ACHN (cell line): ENCODE measurements at places on chromosomes 5 and 9.

GRCh38 chr5:125140855-125141254 is 394.4 kb upstream of the ZNF608 start:
- no peak for DNase-seq

DNA sequence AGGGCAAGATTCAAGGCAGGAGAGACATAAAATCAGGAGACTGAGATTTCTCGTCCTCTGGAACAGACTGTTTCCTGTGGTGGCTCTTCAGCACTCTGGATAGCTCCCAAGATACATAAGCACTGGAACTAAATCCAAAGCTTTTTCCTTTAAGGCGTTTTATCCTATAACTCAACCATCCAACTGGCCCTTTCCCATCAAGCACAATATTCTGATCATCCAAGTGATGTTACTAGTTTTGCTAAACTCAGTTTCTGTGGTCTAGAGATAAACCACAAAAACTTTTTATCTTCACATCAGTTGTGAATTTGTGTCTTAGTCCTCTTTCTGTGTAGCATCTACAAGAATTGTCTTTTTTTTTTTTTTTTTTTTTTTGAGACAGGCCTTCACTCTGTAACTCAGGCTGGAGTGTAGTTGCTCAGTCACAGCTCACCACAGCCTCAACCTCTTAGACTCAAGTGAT is 299.4 kb downstream of the COX7C start:
- DNase-seq = peak; percentile 34

GRCh38 chr9:128550770-128551656 is 1.4 kb upstream of the SPTAN1 start:
- DNase-seq = peak; percentile 5

DNA sequence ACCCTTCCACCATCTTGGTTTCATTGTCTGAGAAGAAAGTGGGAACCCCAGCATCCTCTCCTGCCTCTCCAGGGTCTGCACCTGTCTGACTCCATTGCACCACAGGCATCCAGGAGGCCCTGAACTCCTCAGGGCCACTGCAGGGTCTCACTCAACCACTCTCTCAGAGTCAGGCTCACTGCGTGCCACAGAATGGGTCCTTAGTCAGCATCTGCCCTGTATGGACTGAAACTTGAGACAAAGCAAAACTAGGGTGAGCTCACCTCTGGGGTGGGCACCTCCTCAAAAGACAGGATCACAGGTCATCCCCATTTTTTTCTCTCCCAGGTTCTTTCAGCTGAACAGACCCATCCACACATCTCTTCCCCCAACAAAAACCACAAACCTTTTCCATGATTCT is 59.2 kb upstream of the CPEB4 start:
- no peak for DNase-seq

DNA sequence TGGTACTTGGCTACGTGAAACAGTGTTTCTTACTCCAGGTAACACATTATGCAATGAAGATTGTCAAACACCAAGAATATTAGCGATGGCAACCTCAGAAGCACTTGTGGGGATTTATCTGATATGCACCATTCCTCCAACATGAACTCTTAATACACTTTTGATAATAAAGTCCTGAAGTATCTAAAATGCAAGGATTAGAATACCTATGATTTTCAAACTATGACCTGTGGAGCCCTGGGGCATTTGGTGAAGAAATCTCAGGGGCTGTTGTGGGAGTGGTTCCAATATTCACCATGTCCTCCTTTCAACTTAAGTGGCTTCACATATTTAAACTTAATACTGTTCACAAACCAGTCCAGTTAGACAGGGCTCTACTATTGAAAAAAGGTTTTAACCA is 214.6 kb upstream of the POU5F2 start:
- no peak for DNase-seq
